ENCODE measurements at places on chromosomes 1 and 21. TPM values are rescaled to one million over a fixed set of nuclear protein-coding genes. Genes with fewer than 3 reads are reported as not detected.

DNA sequence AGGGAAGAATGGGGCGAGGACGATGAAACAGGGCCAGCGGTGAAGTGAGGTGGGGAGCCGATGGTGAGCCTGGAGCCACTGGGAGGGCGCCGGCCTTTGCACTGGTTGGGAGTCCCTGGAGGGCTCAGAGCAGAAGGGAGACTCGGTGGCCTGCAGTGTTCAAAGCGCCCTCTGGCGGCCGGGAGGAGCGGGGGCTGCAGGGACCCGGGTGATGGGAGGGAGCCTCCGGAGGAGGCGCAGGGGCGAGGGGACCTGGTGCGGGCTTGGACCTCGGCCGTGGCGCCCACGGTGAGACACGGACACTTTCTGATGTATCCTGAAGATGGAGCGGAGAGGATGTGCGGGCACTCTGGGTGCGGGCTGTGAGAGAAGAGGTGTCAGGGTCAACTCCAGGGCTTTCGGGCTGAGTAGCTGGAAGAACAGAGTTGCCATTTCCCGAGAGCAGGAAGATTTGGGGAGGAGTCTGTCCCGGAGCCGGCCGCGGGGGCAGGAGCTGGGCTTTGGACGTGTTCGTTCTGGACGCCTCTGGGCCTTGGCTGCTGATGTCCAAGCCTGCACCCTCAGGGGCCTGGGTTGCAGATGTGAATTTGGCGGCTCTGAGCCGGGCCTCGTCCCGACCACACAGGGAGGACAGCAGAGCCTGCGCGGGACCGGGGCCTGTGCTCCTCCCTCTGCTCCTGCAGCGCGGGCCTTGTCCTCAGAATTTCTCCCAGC, 29.7 kb downstream of the HEYL start:
- DNase-seq: peak; percentile 76

- no peak for DNase-seq
These were observed 109.0 kb downstream of the PPIAL4G start for GRCh38 chr1:148374101-148374500.

FAM72D gene
- total RNA-seq: not detected

DNA sequence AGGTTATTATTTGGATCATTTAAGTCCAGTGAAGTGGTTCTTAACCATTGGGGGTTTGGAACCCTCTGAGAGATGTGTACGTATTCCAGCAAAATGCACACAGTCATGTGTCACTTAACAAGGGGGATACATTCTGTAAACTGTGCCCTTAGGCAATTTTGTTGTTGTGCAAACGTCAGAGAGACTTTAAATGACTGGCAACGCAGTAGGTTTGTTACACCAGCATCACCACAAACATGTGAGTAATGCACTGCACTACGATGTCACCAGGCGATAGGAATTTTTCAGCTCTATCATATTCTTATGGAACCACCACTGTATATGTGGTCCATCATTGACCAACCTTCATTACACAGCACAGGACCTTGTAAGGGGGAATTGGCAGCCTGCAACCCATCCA, 11.9 kb downstream of the AHCYL1 start:
- DNase-seq: no peak

HAPLN2 gene
- not detected for total RNA-seq

DNA sequence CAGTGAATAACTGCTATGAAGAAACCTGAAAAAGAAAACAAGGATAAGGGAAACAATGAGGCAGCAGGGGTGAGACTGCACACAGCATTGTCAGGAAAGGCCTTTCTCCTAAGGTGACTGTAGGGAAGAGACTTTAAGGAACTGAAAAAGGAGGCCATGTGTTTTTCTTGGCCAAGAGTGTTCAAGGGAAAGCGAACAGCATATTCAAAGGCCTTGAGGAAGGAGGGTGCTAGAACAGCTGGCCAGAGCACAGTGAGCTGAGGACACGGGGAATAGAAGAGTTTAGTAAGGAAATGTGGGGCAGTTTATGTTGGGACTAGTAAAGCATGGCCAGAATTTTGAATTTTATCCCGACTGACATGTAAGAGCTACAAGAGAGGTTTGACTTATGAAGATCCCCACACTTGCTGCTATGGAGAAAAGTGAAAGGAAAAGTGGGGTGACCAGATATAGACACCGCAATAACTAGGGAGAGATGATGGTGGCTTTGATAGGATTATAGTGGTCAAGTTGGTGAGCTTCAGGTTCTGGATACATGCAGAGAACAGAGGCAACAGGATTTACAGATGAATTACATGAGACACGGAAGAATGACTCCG, 1.4 kb downstream of the RWDD2B start:
- no peak for DNase-seq

ADCY10 gene
- 1.4 TPM for total RNA-seq

- no peak for DNase-seq
These were observed 8.5 kb upstream of the CD247 start for GRCh38 chr1:167526667-167527383.

- DNase-seq: no peak
These were observed 412.8 kb upstream of the LYPLAL1 start for GRCh38 chr1:218760601-218761570.

GRCh38 chr1:118987468-118988185, 516 bp downstream of the TBX15 start:
- DNase-seq: no peak
